ENCODE measurements at places on chromosomes 5 and 9. TPM values are rescaled to one million over a fixed set of nuclear protein-coding genes. Genes with fewer than 3 reads are reported as not detected.

The SPATA31C1 gene
- total RNA-seq, result not detected

The LIFR gene
- total RNA-seq, result 4.4 TPM

DNA sequence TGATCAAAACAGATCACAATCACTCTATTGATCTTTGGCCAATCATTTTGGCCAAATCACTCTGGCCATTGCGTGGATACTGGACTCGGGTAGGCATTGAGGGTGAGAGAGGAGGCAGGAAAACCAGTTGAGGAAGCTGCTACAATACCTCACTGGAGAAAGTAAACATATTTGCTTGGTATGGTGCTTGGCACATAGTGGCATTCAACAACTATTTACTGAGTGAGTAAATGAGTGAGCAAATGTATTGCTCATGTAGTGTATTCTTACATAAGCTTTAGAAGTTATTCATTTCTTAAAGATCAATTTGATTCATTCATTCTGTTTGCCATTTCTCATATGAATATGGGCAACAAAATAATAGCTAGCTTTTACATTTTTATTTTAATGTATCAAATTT is 4.0 kb upstream of the DEPDC1B start:
- DNase-seq, result peak; percentile 91

The SOHLH1 gene
- not detected for total RNA-seq
